ENCODE measurements at places on chromosomes 11 and 22. TPM values are rescaled to one million over a fixed set of nuclear protein-coding genes. Genes with fewer than 3 reads are reported as not detected.

CSTF3 gene
- 25.3 TPM for total RNA-seq

CCDC89 gene
- total RNA-seq = 0.52 TPM

RRAS2 gene
- 41.4 TPM for total RNA-seq

GDPD4 gene
- total RNA-seq = not detected

OR52E8 gene
- total RNA-seq = not detected

GUCY1A2 gene
- total RNA-seq = not detected

IGSF22 gene
- total RNA-seq = 0.05 TPM

PARVA gene
- total RNA-seq = not detected

STK33 gene
- total RNA-seq = 1.1 TPM

FGF4 gene
- not detected for total RNA-seq

MDK gene
- 8.2 TPM for total RNA-seq

PC gene
- total RNA-seq = 8.8 TPM

OR51B4 gene
- total RNA-seq = not detected
